EH (cell line): ENCODE measurements at places on chromosomes 5 and 9.

GRCh38 chr9:124593200-124593599 is 86.0 kb upstream of the NR5A1 start:
- DNase-seq, result no peak

- peak; percentile 79 for DNase-seq
Measured at GRCh38 chr9:72292874-72293607, 72.0 kb downstream of the ZFAND5 start.

DNA sequence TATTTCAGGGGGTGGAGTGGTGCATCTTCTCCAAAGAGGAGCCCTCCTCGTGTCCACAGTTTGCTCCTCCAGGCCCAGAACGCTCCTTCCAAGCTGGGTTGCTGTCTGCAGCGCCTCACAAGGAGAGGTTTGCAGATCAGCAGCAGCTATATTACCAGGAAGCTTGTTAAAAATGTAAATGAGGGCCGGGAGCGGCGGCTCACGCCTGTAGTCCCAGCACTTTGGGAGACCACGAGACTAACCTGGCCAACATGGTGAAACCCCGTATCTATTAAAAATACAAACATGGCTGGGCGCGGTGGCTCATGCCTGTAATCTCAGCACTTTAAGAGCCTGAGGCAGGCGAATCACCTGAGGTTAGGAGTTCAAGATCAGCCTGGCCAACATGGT is 25.0 kb upstream of the FRMPD1 start:
- DNase-seq, result no peak

DNA sequence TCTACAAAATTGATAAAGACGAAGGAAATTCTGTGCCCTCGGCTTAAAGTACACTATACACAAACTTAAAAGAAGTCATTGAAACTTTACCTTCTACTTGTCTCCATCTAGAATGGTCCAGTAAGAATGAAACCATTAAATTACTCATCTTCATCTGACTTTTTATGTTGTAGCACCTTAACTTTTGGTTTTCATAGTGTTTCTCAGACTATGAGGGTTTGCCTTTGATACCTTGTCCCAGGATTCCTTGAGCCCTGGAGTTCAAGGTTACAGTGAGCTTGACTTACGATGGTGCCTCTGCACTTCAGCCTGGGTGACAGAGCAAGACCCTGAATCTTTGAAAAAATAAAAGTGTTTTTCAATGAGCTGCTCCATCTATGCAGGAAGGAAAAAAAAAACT is 132.2 kb downstream of the CDC42SE2 start:
- DNase-seq, result no peak

DNA sequence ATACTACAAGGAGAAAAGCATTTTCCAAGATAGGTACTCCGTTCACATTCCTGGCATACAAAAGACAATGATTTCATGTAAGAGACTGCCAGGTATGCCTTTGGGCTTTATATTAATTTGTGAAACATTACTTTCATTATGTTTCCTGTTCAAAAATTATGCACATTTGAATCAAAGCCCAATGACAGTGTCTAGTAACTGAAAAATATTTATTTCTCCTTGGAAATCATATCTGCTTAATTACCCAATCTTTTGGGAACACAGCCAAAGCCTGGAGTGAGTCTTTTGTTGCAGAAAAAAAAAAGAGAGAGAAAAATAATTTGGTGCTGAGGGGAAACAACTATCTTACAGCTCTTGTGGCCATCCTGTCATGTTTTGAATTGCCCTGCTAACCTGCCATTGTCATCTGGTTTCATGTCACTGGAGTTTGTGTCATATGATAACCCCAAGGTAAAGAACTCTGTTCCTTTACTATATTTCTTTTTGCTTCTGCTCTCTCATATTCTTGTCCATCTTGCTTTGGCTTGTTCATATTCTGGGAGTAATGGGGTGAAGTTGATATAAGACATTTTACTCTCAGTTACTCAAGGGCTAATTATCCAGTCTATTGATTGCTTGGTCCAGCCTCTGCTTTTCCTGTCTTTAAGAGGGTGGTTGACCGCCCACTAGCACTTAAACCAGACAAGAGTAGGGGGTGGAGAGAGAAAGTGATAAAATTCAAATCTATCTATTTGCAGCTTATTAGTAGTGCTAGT is 238.3 kb upstream of the NUDT12 start:
- DNase-seq, result peak; percentile 16
